H1 (cell line): ENCODE measurements at places on chromosomes 1 and 21.

GRCh38 chr1:226697929-226698544, 41.0 kb downstream of the ITPKB start:
- no peak for DNase-seq

- no peak for DNase-seq
These were observed 241.0 kb downstream of the SDCCAG8 start for GRCh38 chr1:243496806-243497205.

DNA sequence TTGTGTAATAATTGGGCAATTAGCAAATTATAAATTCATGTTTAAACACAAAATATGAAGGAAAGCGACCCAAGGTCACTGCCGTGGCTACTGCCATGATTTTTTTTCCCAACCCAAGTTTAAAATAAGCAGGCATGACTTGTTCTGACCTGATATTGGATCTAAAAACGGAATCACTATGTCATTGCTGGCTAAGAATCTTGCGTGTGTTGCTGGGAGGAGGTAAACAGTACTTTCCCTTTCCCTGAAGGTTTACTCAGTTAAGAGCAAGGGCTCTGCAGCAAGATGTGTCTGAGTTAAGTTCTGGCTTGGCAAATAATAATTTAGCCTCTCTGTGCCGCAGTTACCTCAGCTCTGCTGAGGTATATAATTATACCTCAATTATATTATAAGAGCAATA, 125.7 kb upstream of the L1TD1 start:
- DNase-seq = no peak

DNA sequence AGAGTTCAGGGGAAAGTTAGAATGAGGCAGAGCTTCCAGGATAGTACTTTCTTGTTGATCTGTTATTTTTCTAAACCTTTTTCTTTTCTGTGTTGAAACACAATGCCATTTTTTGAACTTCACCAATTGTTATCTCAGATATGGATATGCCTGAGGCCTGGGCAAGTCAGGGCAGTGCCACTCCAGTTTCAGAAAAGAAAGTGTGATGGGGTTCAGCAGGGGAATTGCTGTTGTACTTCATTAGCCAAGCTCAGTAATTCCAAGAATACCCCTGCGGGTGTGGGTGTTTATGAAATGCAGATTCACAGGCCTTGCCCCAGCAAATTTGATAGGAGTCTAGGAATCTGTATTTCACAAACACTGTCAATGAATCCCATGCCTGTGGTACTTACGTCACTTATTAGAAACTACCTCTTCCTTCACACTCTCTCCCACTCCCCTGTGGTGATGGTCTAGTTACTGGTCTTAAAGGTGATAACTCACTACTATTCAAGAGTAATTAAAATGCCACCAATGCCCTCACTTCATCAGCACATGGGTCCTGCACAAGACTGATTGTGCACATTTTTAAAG, 142.3 kb downstream of the PBX1 start:
- no peak for DNase-seq

- no peak for DNase-seq
These were observed 58.7 kb downstream of the ALG14 start for GRCh38 chr1:95013950-95014574.

GRCh38 chr1:235809688-235810397, 56.9 kb downstream of the LYST start:
- DNase-seq = no peak

GRCh38 chr1:204359474-204360255, at the start of gene PLEKHA6:
PLEKHA6 (minus strand) TSS chr1:204359929; CDS start chr1:204273727, 86,202 bp downstream.
- DNase-seq = no peak

DNA sequence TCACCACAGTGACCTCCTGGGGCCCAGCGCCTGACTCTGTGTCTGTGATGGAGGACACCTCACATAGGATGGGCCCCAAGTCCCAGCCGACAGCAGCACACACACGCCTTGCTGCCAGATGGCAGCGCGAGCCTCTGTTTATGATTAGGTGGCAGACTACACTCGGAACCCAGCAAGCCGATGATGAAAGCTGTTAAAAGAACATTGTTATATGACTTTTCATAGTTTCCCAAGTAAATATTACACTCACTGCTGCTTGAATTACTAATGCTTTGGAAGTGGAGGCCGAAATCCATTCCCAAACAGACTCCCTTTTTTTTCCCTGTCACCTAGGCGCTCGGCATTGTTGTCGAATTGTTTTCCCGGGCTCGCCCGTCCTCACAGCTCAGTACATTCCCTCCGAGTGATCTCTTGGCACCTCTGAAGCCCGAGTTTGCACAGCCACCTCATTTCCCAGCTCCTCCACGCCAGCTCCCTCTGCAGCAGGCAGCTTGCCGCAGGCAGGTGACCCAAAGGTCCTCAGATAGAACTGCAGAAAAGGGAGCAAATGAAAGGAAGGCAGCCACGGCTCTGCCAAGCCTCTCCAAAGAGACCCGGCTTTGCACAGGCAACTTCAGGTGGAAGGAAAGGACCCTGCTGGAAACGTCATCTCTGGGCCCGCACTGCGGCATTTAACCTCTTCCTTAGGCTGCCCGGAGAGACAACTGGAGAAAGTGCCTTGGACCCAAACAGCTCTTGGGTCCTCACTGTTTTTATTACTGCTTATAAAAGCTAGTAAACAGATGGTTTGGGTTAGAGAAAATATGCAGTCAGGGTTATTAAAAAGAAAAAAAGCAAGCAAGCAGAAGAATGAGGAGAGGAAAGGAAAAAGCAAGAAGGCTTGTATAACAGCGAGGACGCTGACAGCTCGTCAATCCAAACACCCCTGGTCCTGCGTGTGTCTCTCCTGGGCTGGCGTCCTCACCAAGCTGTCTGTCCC, 72.2 kb upstream of the SLC25A33 start:
- no peak for DNase-seq

DNA sequence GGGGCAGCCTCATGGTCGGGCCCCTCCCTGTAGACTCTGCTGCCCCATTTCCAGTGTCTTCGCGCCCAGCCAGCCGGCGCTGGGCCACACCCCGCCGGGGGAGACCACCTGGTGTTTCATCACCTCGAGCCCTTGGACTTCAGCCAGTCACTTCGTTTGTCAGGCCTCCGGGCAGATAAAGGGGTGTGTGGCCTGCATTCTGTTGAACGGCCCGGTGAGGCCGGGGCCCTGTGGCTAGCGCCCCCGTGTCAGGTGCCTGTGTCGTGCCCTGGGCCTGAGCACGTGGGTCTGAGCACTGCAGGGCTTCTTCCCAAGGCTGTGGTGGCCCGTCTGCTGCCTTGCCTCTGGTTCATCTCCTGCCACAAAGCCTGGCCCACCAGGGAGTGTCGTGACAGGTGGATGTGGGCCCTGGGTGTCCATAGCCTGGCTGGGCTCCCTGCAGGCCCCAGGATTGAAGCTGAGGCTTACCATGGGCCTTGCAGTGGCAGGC, 65.2 kb upstream of the DIP2A start:
- no peak for DNase-seq

- DNase-seq = no peak
These were observed 14.3 kb downstream of the DMRTB1 start for GRCh38 chr1:53473463-53473862.

DNA sequence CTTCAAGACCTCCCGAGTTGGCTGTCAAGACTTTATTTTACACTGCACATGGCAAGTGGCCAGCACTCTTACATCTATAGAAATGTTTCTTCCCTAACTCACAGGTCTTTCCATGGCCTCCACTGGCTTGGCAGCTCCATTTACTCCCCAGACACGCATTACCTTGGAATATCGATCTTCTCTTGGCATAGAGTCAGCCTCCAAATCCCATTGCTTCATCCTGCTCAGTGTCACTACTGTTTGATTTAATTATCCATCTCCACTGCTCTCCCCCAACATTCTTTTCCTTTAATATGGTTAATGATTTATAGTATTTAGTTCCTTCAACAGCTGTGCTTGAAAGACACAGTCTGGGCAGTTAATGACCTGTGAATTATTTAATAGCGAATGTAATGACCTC, 241.2 kb upstream of the MAP1LC3C start:
- no peak for DNase-seq

DNA sequence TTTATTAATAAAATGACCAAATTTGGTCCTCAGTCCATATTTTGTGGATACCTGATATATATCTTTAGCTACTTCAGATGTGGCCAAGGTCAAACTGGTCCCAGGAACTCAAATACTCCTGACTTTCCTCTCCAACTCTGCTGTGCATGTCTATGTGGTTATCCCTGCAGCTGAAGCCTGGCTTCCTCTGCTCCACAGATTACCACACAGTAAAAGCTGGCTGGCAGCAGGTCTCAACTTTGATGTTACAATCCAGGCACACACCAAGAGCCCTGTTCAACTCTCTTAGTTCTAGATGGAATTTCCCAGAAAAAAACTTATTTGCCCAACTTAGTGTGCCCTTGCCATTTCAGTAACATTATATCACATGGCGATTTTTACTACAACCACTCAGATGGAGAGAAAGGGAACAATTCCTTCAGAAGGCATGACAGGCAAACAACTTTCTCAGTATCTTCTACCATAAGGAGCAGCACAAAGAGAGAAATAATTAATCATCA, 479.5 kb downstream of the PLPP3 start:
- DNase-seq = no peak

DNA sequence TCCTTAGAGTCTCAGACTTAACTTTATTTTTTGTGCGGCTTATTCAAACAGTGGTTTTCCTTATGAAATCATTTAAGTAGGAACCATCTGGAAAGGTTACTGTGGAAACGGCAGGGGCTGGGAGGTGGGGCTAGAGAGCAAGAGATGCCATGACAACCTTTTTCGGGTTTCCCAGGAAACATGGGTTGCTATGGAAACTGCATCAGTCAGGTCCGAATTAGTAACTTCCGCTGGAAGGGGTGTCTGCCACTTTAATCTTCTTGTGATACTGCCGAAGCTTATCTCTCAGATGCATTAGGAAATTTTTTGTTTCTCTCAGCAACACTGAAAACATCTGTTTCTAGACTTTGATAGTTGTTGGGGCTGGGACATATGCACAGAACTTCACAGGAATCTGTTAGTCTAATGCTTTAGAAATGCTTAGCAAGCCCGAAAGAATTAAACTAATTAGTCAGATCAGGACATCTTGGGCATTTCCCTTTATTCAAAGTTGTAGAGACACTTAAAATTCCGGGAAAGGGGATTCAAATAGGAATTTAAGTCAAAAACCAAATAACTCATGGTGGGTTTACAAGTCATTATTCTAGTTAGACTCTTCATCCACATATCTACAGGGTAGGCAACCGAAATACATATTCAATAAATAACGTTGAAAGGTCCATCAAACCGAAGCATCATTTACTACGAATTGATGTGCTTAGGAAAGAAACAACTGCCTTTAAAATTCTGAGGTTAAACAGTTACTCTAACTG, 2.6 kb downstream of the KCNA3 start:
- DNase-seq = peak; percentile 52

DNA sequence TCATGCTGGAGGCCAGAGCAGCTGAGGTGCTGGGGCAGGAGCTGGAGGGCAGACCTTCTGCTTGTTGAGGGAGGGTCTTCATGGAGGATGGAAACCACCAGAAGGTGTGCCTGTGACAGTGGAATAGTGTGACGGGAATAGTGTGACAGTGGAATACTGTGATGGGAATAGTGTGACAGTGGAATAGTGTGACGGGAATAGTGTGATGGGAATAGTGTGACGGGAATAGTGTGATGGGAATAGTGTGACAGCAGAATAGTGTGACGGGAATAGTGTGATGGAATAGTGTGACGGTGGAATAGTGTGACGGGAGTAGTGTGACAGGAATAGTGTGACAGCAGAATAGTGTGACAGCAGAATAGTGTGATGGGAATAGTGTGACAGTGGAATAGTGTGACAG, 325.1 kb downstream of the HHAT start:
- DNase-seq = no peak

DNA sequence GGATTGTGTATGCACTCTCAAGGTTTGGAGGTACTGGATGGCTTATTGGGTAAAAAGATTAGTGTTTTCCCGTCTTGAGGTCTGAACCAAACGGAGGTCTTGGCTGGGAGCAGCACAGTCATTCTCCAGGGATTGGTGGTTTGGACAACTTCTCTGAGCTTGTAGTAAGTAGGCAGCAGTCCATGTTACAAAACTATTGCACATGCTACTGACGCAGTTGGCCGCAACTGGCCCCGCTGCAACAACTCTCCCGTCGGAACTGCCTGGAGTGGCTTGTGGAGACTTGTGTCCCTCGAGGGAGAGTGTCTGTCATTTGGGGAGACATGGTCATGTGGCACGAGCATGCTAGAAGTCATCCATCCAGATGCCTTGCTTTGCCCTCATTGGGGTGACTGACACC, 276.0 kb downstream of the TM2D1 start:
- no peak for DNase-seq

GRCh38 chr1:108852221-108852975, 4.5 kb downstream of the AKNAD1 start:
- no peak for DNase-seq

DNA sequence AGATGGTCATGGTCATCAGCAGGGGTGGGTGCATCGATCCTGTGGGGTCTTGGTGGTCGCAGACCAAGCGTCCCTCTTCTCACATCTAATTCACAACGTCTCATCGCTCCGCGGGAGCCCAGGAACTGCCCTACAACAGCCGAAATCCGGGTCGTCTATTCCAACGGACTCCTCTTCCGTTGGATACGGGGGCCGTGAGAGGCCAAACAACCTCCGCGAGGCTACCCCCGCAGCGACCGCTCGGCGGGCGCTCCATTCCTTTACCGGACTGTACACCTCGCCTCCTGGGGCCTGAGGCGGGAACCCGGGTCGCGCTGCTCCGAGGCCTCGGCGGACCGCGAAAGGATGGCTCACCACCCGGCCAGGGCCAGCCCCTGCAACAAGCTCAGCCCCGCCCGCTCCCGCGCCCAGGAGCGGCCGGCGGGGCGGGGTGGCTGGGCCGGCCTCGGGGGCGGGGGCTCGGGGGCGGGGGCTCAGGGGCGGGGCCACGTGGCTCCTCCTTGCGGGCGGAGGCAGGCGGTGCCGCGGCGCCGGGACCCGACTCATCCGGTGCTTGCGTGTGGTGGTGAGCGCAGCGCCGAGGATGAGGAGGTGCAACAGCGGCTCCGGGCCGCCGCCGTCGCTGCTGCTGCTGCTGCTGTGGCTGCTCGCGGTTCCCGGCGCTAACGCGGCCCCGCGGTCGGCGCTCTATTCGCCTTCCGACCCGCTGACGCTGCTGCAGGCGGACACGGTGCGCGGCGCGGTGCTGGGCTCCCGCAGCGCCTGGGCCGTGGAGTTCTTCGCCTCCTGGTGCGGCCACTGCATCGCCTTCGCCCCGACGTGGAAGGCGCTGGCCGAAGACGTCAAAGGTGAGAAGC, at the start of gene QSOX1:
Gene QSOX1, plus strand, starts transcription at position 545 of the 857 bp plus-strand sequence. Its CDS starts 39 bp downstream, at position 584.
- DNase-seq = peak; percentile 34

GRCh38 chr1:3905266-3905952, 5.3 kb upstream of the C1orf174 start:
- DNase-seq = no peak

GRCh38 chr1:24151175-24151533, 8.2 kb upstream of the IL22RA1 start:
- DNase-seq = peak; percentile 66

DNA sequence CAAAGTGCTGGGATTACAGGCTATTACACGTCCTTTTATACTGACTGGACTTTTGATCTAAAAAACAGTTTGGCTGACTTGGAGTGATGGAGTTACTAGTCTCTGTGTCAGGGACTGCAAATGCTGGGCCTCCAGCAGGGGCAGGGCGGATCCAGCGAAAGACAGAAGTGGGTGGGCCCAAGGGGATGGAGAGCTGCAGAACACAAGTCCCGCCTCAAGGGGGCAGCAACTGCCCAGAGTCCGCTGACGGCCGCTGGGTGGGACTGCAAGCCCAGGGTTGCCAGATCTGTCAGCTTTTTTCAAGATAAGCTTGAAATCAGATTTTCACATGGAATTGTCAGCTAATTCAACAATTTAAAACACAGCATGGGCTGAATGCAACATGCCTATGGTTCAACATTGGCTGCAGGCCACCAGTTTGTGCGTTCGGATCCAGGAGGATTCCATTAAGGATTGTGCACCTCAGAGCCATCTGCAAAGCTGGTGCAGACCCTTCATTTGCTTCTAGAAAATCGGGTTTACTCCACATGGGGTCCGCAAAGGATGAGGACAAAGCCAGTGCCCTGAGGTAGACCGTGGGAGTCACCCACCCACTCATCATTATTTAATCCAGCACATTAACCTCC, 10.7 kb downstream of the STMN1 start:
- peak; percentile 79 for DNase-seq
